BJ (cell line): ENCODE measurements at places on chromosomes 3 and 15.

GRCh38 chr15:62782071-62782841 lies 260.3 kb upstream of the TPM1 start:
- no peak for DNase-seq

DNA sequence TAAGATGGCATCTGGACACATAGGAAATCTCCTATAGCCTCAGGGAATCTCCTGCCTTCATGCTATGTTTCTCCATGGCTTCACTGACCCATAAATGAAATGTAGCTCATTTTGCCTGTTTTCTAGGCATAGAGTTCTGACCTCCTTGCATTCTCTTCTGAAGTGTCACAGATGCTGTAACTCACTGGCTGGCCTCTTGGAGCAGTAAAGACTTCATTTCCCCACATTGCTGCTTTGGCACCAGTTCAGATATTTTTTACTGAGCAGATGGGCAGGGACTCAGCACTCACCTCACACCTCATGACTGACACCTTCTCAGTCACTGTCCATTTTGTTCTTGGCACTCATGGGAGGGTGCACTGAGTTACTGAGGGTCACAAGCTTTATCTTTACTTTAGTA lies 286.7 kb upstream of the TGFBR2 start:
- no peak for DNase-seq

- no peak for DNase-seq
Measured at GRCh38 chr3:81864272-81864671, 102.8 kb upstream of the GBE1 start.

- no peak for DNase-seq
Measured at GRCh38 chr15:62407962-62408361, 242.9 kb upstream of the C2CD4B start.

- no peak for DNase-seq
Measured at GRCh38 chr15:46815765-46816164, 901.5 kb upstream of the SEMA6D start.

- no peak for DNase-seq
Measured at GRCh38 chr3:59660852-59661625, 611.2 kb upstream of the CFAP20DC start.

DNA sequence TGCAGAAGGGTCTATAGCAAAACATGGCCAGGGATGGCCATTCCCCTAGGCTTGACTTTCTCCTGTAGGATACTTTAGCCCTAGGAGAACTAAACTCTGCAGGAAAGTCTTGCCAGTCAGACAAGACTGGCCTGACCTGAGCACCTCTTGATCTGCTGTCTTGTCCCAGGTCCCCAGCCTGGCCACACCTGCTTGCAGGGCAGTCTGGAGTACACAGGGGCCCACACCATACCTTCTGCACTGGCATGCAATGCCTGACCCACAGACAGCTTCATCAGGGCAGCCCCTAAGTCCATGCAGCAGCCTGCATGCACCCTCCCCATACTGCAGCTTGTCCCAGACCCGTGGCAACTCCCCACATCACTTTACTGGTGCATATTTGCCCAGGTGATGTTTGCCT lies 204.6 kb downstream of the LRRC3B start:
- no peak for DNase-seq

GRCh38 chr3:66823009-66823397 lies 175.1 kb upstream of the KBTBD8 start:
- no peak for DNase-seq

- no peak for DNase-seq
Measured at GRCh38 chr3:25817107-25817506, 27.2 kb downstream of the OXSM start.

DNA sequence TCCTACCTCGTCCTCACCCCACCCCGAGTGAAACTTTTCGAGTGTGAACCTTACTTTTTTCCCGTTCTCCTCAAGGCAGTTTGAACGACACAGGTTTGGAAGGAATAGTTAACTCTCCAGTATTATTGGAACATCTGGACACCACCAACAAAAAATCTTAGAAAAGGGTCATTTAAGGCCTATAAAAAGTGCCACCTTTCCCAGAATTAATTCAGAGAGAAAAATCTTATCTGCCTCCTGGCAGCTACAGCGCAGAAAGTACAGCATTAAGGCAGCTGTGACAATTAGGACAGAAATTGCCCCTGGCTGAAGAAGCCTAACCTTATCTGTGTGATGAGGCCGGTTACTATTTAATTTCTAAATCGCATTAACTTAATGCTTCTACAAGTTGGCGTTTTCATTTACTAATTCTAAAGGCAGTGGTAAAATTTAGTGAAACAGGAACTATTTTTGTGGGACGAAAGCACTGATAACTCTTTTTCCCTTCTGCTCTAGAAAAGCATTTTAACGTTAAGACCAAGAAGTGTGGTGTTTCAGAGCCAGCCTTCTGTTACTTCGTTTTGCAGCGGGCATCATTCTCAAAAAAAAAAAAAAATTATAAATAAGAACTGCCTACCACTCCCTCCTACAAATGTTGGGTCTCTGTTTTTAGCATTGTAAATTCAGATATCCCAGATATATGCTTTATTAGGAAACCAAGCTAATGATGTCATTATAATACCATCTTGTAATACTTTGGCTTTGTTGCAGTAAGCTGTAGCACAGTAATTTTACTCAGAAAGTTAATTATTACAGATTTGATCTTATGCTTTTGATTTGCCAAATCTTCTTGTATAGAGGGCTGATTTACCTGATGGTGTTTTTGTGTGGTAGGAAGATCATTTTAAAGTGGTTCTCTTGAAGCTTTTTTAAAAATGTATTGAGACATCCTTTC lies 1.4 kb downstream of the ATP11B start:
- no peak for DNase-seq

DNA sequence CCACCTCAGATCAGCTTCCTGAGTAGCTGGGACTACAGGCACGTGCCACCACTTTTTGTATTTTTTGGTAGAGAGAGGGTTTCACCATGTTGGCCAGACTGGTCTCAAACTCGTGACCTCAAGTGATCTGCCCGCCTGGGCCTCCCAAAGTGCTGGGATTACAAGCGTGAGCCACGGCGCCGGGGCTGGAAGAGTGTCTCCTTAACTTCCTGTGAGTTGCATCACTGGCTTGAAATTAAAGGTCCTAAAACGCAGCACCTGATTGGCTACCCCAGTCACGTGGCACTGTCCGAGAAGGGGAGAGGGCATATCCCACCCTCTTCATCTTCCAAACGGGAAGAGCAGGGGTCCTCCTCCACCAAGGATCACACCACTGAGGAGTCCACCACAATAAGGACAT lies 5.5 kb upstream of the FAM174B start:
- no peak for DNase-seq

DNA sequence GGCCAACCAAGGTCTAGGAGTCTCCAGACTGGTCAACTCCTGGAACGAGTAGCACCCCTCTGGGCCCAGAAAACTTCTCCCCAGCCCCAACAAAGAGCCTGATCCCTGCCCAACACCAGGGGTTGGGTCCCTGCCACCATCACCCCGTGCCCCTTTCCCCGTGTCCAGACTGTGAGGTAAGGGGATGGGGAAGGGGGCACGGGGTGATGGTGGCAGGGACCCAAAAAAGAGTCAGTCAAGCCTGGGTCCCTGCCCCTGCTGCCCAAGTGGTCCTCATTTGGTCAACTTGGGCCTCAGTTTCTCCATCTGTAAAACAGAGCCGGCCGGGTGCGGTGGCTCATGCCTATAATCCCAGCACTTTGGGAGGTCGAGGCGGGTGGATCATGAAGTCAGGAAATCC lies 1.1 kb upstream of the NBEAL2 start:
- DNase-seq: no peak

- DNase-seq: no peak
Measured at GRCh38 chr3:140922634-140923033, 19.0 kb upstream of the SLC25A36 start.

GRCh38 chr15:96888764-96889163 lies 558.3 kb downstream of the NR2F2 start:
- DNase-seq: no peak

DNA sequence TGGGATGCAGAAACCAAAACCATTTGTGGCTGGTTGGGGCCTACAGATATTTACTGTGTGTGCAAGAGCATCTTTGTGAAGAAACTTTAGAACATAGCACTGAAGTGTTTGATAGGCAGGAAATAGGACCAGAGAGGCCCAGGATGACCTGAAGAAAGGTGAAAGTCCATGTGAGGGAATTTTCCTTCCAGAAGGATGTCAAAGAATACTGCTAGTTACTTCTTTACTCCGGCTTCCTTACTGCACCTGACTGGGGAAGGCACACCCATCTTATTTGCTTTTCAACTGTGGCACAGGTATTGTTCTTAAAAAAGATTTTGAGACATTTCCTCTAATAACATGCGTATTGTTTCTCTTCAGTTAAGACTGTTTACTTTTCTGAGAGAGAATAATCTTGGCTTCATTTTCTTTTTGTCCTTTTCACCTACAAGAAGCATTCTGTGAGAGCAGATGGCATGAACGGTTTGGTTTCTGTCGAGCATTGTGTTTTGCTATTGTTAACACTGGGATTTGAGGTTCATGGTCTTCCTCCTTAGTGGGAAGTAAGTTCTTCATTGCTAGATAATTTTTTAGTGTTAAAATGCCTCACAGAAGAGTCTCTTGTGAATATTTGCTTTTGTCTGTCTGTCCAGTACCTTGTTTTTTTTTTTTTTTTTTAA lies 71.5 kb downstream of the SLCO3A1 start:
- DNase-seq: no peak

- DNase-seq: no peak
Measured at GRCh38 chr3:195060217-195060481, 210.8 kb downstream of the XXYLT1 start.
